Sciatic nerve (tissue), 2 donors: ENCODE measurements at places on chromosomes 16 and 17. TPM values are rescaled to one million over a fixed set of nuclear protein-coding genes. Genes with fewer than 3 reads are reported as not detected.

Gene CCDC144A
- 4.5 TPM for total RNA-seq

Gene PRSS27
- total RNA-seq: 2.1 TPM

Gene OR1F1
- total RNA-seq: not detected

Gene ELMO3
- 2.0 TPM for total RNA-seq

Gene MYCBPAP
- total RNA-seq: 3.3 TPM

Gene CES3
- total RNA-seq: 0.71 TPM

Gene RGS11
- 48.9 TPM for total RNA-seq

Gene MYH10
- total RNA-seq: 75.7 TPM

Gene MIEN1
- 18.5 TPM for total RNA-seq

Gene ZFP3
- total RNA-seq: 6.6 TPM

Gene CRHR1
- total RNA-seq: 0.36 TPM

Gene KCNJ2
- 11.9 TPM for total RNA-seq

Gene FOXL1
- total RNA-seq: 7.5 TPM

Gene AHSP
- total RNA-seq: 17.7 TPM

Gene CFAP97D1
- not detected for total RNA-seq

Gene TP53TG3C
- not detected for total RNA-seq

- DNase-seq: no peak
Observed at GRCh38 chr16:69293401-69293800, 17.7 kb upstream of the VPS4A start.

DNA sequence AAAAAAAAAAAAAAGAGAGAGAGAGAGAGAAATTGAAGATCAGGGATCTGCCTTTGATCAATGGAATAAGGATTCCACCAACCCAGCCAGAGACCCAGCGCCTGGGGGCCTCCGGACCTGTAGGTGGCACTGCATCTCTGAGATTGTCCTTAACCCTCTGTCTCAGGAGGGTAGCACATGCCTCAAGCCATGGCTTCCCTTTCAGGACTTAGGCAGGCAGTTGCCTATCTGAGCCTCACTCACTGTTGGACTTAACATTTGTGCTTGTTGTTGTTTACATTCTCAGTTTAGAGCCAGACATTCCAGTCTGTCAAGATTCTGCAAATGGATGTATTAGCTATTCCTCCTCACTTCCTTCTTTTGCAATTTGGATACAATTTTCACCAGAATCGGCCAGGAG is 5.1 kb upstream of the SCNN1B start:
- no peak for DNase-seq

DNA sequence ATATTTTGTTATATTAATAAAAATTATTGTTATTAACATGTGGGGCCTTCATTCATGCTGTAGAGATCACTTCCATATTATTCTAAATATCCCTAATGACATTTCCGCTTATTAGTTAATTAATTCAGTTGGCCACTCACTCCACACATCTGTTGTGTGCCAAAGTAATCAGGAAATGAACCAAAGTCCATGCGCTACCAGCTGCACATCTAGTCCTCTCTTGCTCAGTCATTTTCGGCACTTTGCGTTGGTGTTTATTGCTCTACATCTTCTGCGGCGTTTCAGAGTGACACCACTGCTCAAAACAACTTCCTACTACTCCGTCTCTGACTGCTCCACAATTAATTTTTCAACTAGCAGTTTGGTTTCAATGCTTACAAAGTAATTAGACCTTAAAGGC is 101.4 kb upstream of the ZFHX3 start:
- DNase-seq: no peak

GRCh38 chr16:87834005-87834667 is 35.2 kb downstream of the SLC7A5 start:
- no peak for DNase-seq

DNA sequence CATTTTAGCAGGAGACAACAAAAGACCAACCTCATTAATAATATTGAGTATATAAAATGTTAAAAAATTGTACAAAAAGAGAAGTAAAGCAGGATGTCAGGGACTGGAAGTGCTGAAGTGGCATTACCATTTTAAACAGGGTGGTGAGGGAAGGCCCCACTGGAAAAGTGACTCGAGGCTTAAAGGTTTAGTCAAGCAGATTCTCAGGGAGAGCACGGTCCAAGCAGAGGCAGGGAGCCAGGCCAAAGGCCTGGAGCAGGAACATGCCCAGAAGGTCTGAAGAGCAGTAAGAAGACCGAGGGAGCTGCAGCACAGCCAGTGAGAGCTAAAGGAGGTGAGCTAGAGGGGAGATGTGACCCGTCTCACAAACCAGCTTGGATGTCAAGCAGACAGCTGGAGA is 7.6 kb downstream of the XPO6 start:
- DNase-seq: no peak

- no peak for DNase-seq
Observed at GRCh38 chr17:46917516-46917915, 5.4 kb upstream of the GOSR2 start.

DNA sequence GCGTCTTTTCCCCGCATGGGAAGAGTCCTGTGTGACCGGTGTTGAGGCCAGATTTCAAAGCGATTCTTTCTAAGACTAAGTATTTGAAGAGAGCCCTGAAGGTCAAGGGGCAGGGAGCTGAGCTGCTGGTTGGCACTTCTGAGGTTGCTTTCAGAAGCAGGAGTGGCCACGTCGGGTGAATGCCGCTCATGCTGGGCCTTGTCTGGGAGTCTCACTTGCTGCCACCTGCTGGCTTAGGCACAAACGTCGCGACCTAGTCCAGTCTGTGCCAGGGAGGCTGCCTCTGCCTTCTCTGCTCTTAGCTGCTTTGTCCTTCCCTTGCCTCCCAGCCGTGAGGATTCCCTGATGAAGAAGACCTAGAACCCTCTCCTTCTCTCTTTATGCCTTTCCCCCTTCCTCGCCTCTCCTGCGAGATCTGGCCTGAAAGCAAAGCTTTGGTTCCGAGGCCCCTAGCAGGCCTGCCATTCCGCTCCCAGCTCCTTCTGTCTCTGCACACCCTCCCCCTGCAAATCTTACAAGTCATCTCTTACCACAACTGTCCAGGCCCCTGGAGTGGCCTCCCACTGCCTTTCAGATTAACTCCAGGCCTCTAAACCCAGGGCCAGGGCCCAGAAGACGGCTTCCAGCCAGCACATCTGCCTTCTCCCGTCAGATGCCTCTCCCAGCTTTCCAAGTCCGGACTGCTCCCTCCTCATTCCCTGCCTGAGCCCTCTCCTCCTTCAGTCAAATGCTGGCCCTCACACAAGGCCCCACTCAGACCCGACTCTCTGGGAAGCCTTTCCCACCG is 11.4 kb downstream of the CTNS start:
- no peak for DNase-seq

DNA sequence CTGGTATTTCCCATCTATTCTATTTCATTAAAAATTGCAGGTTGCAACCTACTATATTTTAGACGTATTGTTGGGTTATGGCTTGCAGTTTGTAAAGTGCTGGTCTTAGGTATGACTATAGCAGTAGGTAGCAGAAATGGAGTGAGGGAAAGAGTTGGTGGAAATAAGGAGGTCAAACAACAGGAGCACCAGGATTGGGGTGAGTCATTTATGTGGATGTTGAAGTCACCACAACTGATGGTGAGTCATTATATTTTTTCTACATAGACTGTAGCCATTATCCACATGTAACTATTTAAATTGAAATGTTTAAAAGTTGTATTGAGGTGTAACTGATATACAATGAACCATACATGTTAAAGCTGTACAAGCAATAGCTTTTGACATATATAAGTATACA is 25.0 kb upstream of the HS3ST3A1 start:
- DNase-seq: no peak

DNA sequence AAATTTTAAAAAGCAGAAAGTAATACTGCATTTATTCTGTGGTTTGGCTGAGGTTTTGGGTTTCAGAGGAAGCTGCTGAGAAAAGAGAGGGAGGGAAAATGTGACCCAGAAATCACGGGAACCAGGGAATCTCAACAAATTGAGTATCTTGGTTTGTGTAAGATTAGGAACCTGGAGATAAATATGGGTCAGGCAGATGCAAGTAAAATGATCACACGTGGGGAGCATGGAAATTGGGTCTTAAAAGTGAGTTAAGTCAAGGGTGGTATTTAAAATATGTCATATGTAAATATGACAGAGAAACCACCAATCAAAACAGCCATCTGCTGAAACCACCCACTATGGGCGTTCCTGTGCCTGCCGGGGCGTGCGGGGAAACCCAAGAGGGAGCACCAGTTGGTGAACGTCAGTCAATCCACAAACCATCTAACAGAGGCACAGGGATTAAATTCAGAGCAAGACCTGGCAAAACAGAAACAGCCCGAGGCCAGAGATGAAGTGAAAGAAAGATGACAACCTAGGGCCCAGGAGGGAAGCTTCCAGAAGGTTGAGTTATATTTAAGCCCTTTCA is 33.4 kb downstream of the CDH13 start:
- no peak for DNase-seq

DNA sequence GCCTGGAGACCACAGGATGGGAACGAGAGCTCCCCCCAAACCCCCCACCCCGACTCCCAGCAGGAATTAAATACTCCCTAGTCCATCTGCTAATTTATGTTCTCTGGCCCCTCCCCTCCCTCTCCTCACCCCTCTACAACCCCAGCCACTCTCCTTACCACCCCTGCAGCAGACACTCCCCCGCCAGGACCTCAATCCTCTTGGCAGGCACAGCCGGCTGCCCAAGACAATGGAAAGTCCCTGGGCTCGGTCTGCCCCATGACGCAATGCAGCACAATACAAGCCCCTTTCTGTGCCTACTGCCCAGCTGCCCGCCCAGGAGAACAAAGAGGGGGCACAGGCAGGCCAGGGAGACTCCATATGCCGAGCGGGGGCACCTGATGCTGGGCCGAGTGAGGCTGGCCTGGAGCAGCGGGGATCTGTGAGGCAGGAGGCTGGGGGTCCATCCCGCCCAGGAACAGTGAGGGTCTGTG is 30.3 kb upstream of the CDC42EP4 start:
- peak; percentile 88 for DNase-seq

DNA sequence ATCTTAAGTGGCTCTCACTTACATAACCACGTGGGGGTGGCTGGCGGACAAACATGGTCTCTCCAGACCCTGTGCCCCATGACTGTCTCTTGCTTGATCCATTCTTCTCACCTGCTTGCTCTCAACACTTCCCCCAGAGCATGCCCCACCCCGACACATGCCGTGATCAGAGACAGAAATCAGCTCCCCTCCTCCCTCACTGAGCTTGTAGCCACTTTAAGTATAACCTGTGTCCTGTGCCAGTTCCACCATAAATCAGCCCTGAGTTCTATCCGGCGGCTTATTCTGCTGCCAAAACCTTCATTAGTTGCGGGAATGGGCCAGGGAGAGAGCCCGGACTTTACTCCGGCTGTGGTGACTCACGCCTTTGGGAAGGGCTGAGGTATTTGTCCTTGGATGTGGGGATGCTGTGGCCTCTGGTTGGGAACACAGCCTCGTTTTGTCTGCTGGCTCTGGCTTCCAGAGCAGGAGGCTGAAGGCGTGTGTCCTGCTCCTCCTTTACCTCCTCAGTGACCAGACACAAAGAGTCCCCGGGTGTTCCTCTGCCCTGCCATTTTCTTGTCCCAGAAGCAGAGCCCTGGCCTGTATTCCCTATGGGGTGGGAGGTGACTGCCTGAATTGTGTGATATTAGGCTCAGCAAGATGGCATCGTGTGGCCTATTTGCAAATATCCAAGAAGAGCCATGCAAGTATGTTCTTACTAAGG is 21.1 kb downstream of the ANKRD40 start:
- no peak for DNase-seq

DNA sequence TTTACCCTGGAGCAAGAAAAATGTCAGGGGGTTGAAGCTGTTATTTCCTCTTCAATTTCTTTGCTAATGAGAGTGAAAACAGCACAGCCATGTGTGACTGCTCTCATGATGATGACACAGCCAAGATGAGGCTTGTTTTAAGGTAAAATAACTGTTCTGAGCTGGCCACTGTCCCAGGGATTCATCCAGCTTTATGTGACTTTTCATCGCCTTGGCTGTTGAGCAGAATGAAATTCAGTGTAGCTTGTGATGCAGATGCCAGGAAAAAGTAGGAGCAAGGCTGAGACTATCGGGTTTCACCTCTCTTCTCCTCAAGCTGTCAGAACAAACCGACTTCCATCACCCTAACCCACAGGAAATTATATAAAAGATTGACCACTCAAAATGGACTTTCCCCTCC is 361.8 kb upstream of the CDH5 start:
- DNase-seq: no peak

- DNase-seq: no peak
Observed at GRCh38 chr16:55439101-55439690, 39.8 kb upstream of the MMP2 start.

GRCh38 chr16:57883953-57884654 is 81.8 kb upstream of the KIFC3 start:
- no peak for DNase-seq

GRCh38 chr16:75565640-75566039 is 539 bp upstream of the GABARAPL2 start:
- DNase-seq: no peak

- DNase-seq: peak; percentile 73
Observed at GRCh38 chr16:69890114-69890891, 60.8 kb upstream of the CLEC18A start.

- no peak for DNase-seq
Observed at GRCh38 chr17:38743556-38744171, 4.5 kb downstream of the PCGF2 start.

GRCh38 chr17:16820161-16820877 is 130.3 kb downstream of the CCDC144A start:
- DNase-seq: no peak

GRCh38 chr16:55207693-55208428 is 116.1 kb upstream of the IRX6 start:
- DNase-seq: no peak

DNA sequence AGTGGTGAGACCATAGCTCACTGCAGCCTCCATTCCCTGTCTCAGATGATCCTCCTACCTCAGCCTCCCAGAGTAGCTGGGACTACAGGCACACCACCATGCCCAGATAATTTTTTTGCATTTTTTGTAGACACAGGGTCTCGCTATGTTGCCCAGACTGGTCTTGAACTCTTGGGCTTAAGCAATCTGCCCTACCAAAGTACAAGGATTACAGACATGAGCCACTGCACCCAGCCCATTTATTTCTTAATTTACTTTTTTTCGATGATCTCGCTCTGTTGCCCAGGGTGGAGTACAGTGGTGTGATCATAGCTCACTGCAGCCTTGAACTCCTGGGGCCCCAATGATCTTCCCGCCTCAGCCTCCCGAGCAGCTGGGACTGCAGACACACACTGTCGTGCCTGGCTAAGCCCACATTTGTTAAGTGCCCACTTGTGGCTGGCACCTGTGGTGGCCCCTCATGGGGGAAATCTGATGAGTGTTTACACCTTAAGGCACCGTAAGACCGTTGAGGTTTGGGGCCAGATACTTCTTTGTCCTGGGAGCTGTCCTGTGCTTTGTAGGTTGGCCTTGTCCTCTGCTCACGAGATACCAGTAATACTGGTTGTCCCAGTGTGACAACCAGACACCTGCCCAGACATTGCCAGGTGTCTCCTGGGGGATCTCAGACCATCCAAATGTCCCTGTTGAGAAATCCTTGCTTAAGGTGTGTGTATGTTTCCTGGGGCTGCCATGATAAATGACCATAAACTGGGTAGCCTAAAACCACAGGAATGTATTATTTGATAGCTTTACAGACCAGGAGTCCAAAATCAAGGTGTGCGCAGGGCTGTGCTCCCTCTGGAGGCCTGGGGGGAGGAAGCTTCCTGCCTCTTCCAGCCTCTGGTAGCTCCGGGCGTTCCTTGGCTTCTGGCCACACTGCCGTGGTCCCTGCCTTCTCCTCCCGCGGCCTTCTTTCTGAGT is 141.4 kb upstream of the GSE1 start:
- DNase-seq: no peak
